NCI-H1048 (cell line): ENCODE measurements at places on chromosomes 13 and 19.

DNA sequence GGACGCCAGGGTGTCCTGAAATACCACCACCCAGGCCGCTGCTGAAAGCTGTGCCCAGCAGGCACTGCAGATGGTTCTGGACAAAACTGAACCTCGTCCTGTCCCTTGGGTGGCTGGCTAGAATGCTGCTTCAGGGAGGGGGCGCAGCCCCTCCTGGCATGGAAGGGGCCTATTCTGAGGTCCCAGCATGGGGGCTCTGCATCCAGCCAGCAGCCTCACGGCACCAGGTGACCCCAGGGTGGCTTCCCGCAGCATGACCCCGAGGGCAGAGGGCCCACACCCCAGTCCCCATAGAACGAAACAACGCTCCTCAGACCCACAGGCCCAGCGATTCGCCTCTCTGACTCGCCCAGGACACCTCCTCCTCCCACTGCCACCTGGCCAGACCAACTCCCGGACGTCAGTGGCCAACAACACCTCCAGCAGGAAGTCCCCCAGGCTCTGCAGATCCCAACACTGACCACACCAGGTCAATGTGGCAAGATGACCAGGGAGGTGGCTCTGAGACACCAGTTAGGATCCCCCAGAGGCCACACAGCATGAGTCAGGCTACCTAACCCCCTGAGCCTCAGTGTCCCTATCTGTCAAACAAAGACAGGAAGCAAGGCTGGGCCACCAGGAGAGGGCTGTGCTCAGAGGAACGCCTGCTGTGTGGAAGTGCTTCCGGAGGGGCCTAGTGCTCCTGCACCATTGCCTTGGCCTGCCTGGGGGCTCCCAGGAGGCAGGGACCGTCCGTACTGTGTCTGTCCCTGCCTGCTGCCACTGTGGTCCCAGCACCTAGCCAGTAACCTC, 6.1 kb downstream of the MKNK2 start:
- no peak for DNase-seq

GRCh38 chr13:23688336-23688735, 118.1 kb downstream of the TNFRSF19 start:
- DNase-seq = no peak

DNA sequence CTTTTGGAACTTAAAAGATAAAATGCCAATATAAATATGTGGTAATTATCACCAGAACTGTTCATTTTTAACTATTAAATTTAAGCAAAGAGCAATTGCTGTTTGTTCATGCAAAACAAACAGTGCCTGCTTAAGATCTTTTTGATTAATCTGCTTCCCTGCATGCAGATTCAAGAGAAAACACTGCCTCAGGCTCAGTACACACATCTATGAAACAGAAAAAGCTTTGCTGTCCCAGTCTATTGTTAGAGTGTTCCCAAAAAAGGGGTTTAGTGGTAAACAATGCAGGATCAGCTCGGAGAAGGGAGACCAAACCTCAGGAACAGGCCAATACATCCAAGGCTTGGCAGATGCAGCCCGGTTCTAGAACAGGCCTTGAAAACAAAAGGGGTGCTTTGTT, 49.3 kb upstream of the TDRD3 start:
- peak; percentile 2 for DNase-seq

DNA sequence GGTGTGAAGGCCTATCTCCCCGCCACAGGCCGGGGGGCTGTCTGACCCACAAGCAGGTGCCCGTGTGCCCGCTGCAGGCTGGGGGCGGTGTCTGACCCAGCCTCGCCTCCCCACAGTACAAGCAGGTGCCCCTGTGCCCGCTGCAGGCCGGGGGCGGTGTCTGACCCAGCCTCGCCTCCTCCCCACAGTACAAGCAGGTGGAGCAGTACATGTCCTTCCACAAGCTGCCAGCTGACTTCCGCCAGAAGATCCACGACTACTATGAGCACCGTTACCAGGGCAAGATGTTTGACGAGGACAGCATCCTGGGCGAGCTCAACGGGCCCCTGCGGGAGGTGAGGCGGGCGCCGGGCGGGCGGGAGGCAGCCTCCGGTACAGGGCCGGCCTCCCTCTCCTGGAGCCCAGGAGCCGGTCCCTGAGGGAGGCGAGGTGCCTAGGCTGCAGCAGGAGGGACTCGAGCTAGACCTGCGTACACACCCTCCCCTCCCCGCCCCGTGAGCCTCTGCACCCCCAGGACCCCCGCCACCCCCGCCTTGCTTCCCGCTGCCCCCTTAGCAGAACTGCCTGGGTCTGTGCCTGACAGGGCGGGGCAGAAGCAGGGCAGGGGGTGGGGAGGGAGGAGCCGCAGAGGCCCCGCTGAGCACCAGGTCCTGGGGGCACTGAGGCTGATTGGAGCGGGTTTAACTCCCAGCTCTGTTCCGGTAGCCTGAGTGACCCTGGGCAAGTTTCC, 20.6 kb downstream of the HCN2 start:
- no peak for DNase-seq

- no peak for DNase-seq
These were observed 1812.2 kb downstream of the PCDH9 start for GRCh38 chr13:65417953-65418352.

DNA sequence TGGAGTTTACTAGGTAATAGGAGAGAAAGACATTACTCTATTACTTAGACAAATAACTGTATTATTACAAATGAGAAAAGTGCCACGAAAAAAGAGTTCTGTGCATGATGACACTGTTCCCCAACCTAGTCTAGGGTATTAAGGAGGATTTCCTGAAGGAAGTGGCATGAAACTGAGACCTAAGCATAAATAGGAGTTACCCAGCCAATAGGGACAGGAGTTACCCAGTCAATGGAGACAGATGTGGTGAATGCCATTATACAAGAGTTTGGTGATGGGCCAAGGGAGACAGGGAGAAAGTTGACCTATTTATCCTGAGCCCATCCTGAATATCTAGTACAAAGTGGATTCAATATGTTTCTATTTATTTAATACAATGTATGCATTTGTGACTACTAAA, 65.4 kb downstream of the KL start:
- DNase-seq = no peak

- no peak for DNase-seq
These were observed 70.5 kb downstream of the NHLRC3 start for GRCh38 chr13:39108783-39109182.

DNA sequence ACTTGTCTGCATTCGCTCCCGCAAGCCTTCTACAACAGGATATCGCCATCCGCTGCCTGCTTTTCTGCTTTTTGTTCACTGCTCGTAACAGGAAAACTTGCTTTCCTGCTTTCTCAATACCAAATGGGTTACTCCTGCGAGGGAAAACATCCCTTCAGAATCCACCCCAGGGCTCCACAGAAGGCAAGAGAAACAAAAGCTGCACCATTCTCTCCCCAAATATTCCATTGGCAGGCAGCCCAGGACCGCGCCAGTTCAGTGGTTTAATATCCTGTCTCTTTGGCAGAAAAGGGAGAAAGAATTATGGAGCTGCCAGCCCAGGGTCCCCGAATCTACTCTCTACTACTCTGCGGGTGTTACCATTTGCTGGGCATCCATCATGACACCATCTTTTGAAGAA, 84.7 kb upstream of the DOCK9 start:
- DNase-seq = no peak

- DNase-seq = no peak
These were observed 30.0 kb upstream of the MBNL2 start for GRCh38 chr13:97192166-97192565.

DNA sequence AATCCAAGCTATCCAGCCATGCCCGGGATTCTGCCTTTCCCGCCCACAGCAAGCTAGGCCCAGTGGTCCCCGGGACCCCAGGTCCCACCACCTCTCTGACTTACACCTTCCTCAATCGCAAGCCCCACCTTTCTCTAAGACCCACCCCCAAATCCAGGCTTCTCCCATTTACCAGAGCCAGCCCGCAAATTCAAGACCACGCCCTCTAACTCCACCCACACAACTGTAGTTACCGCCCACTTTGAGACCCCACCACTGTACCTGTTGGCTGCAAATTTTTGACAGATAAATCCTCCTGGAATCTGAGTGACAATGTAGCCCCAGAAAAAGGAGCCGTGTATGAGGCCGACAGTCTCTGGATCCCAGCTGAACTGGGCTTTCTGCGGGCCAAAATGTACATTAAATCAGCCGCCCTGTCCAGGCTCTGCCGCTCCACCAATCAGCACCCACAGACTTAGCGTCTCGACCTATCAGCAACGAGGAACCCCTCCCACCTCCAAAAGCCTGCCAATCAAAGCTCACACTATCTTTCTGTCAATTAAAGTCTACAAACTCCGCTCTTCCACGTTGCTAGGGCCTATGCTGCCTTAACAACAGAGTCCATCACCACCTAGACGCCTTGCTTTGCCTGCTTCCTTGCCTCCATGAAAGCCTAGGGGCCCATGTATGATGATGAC, 6.3 kb downstream of the SLC17A7 start:
- peak; percentile 41 for DNase-seq

GRCh38 chr19:12596485-12596884, 14.1 kb downstream of the ZNF490 start:
- no peak for DNase-seq

GRCh38 chr13:52405767-52406494, at the start of gene THSD1:
TSS of gene THSD1 (minus strand) at chr13:52406172. CDS start at chr13:52402600, 3,572 bp downstream.
- DNase-seq = no peak

GRCh38 chr19:57558525-57558924, 1.1 kb downstream of the ZNF550 start:
- no peak for DNase-seq

- no peak for DNase-seq
These were observed 81.4 kb downstream of the RNASEH2B start for GRCh38 chr13:50990818-50991506.

DNA sequence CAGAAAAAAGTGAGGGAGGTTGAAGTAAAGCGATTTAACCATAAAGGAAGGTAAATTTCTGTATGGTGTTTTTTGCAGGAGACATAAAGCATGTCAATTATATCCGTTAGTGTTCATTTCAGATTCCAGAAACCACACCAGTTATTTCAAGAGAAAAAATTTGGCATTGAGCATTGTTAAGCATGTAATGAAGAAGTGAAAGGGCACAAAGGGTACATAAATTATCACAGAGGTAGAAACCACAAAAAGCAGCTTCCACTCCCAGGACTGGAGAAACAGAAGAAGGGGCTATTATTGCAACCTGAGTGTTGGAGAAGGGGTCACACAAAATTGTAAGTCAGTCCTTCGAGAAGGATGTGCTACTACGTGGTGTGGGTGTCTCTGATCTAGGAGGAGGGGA, 72.2 kb upstream of the DACH1 start:
- DNase-seq = no peak

DNA sequence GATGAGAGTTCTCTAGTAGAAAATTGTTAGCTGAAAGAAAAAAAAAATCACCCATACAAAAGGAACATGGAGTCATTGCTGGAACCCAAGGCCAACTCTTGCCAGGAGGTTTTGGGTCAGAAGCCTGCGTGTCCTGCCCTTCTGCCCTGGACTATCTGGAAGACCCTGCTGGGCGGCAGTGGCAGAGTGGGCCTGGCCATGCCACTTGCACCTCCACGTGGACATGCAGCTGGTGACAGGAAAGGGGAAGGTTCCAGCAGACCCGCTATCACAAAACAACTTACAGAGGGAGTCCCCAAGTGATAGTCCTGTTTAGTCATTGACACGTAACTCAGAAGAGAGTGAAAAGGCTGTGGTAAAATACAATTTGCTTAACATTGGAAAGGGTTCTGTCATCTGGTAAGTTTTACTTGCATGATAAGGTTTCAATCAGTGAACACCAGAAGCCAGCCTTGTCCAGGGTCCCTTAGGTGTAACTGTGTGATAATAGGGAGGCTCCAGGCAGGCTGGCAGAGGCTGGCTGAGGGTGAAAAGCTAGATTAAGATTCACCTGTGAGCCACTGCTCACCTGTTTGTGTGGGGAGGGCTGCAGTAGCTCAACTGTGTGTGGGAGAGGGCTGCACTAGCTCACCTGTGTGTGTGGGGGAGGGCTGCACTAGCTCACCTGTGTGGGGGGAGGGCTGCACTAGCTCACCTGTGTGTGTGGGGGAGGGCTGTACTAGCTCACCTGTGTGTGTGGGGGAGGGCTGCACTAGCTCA, 47.8 kb downstream of the COL4A2 start:
- DNase-seq = no peak

DNA sequence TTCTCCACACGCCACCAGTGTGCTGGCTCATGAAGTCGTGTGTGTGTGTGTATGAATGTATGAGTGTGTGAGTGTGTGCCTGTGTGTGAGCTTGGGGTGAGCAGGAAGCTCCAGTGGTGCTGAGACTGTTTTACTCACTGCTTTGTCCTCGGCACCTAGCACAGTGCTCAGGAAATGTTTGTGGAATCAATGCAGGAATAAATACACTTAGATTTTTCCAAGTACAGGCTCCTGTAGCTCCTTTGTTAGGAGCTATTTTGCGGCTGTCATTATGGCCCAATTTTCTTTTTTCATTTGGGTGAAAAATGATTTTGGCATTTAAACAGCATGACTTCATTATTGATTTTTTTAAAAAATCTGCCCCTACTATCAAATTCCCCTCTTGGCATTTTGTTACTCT, 193.5 kb upstream of the KL start:
- no peak for DNase-seq

DNA sequence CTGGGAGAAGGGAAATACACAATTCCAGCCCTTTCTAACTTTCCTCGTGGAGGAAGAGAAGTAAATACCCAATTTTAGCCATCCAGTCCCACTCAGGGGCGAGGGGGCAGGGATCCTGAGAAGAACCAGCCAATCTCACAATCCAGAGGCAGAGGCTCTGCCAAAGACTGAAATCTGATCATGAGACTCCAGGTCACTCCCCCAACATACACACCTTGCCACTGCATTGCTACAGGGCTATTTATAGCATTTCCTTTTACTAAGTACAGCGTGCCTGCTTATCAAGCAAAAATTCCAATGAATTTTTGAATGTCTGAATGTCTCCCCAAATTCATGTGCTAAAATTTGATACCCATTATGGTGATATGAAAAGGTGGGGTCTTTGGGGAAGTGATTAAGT, 1687.5 kb downstream of the EFNB2 start:
- no peak for DNase-seq

DNA sequence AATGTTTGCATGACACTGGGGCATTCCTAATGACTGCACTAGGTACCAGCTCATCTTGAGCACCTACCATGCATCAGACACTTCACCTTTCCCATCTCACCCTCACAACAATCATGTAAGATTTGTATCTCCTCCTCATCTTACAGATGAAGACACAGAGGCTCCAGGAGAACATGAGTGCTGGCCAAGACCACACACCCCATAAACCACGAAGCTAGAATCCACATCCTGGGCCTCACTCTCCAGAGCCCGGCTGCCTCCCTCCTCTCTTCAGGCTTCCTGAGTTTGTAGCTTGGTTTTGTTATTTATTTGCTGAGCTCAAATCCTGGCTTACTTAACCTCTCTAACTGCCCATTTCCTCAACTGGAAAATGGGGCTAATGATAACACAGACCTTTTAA, 25.9 kb downstream of the FAM216B start:
- DNase-seq = no peak
